ENCODE measurements at places on chromosomes 1 and 21.

DNA sequence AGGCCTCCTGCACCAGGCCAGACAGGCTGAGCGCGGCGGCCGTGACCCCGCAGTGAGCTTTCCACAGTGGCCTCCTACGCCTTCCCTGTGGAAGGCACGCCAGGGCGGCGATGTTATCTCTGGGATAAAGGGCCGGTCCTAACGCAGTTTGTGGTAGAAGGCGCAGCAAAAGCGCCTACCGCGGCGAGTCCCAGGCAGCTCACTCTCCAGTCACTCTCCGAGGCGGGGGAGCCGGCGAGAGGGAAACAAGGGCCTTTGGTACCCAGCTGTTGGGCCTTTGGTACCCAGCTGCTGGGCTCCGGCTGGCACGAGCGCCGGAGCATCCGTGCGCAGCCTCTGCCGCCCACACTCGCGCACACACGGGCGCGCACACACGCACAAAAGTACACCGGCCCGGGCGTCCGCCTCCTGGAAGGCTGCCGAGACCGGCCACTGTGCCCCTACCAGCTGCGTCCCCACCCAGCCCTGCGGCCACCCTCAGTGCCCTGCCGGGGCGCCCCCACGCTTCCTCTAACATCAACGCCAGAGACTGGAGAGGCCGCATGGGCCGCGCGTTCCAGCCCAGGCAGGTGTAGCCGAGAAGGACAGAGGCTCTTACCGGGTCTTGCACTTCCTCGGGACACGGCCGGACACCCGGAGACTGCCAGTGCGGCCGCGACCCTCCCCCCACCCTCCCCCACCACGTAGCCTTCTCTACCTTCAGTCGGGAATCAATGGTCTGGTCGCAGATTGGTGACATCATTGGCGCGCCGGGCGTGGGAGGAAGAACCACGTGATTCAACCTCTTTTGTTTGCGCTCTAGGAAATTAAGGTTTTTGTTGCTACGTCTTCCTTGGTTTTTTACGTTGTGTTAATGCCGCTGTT lies 19.5 kb upstream of the ADAR start:
- peak; percentile 92 for DNase-seq

DNA sequence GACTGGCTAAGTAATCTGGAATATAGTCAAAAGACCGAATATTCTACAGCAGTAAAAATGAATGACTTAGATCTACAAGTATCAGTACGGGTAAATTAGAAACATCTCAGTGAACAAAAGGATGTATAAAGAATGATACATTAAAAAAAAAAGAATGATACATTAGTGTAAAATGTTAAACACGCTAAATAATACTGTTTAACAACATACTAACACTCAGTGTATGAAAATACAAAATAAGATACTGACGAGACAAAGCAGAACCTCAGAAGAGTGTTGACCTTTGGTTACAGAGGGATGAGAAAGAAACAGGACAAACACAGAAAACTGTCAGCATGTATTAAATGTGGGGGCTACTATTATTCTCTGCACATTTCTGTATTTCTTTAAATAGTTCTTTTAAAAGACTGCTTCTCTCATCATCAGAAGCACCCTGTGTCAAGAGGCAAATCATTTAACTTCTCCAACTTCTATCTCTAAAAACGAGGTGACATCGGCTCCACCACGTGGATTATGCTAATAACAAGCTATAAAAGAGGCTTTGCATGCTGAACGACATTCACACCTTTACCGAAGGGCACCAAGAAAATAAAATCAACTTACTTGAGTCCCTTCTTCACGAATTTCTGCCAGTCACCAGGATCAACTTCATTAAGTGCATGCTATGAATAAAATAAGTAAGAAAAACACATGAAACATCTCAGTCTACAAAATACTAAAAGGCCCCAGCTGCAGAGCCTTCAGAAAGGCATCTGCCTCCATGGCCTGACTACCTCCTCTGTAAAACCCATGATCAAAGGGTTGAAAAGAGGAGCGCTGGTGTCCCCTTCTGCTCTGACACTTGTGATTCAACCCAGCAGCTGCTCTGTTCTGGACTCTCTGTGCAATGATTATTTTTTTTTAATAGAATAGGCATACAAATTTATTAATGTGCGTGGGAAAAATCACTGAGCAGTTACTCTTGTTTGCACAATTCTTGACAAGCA lies 42.5 kb downstream of the MRAP start:
- no peak for DNase-seq

DNA sequence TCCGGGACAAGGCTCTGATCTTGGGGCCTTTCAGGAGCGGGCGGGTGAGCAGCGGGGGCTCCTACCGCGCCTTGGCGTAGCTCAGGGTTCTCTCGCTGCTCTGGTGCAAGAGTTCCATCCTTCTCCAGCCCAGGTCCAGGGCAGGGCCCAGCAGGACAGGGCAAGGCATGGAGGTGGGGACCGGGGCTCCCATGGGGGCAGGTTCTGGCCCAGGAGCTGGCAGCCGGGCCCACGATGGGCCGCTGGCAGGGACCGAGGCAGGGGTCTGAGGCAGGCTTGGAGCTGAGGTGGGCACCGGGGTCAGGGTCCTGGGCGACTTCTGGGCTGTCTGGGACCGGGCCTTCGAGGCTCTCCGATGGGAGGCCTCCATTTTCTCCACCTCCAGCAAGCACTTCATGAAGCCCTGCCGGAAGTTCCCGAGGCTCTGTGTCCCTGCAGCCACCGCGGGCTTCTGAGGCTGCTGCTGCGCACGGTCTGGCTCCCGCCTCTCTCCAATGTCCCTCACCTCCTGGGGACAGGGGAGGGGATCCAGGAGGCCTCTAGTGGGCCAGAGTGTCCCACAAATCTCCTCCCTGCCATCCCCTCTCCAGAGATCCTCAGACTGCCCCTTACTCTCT lies 27.6 kb downstream of the SPATA21 start:
- DNase-seq, result no peak

GRCh38 chr1:7469255-7469938 lies 301.7 kb upstream of the VAMP3 start:
- no peak for DNase-seq

DNA sequence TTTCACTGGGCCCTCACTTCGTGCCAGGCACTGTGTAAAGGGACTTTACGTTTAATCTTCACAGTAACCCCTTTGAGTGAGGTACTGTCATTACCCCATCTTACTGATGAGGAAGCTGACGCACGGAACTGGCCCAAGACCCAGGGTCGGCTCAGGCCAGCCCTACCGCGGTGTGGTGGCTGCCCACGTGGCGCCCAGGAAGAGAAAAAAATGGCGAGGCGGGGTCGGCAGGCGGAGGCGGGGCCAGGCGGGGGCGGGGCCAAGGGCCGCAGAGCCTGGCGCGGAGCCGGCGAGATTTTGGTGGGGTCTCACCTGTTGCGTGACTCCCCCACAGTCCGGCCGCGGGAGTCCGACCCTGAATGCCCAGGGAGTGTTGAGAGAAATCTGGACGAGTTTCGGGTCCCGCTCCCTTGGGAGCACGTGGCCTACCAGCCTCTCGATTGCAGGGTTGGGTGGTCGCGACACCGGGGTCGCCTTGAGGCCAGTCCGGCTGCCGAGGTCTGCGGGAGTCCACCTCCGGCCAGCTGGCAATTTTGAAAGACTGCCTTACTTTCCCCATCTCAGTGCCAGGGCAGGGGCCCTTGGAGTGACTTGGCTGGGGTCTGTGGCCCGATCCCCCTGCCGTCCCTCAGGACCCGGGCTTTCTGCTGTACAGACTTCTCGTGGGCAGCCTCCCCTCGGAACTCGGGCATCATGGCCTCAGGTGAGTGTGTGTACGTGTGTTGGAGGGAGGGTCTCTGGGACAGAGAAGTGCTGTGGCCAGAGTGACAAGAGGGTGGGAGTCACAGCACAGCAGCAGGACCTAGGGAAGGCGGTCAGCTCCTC lies at the start of the genes AMPD2 and GNAT2:
Gene AMPD2, plus strand, starts transcription at position 262 of the 825 bp plus-strand sequence. CDS start 1,339 bp downstream, outside the sequence.
Gene GNAT2, minus strand, starts transcription at position 41 of the 825 bp plus-strand sequence. CDS start 6,746 bp downstream, outside the sequence.
- peak; percentile 80 for DNase-seq

- peak; percentile 80 for DNase-seq
Measured at GRCh38 chr1:96966536-96967138, 245.1 kb downstream of the PTBP2 start.

DNA sequence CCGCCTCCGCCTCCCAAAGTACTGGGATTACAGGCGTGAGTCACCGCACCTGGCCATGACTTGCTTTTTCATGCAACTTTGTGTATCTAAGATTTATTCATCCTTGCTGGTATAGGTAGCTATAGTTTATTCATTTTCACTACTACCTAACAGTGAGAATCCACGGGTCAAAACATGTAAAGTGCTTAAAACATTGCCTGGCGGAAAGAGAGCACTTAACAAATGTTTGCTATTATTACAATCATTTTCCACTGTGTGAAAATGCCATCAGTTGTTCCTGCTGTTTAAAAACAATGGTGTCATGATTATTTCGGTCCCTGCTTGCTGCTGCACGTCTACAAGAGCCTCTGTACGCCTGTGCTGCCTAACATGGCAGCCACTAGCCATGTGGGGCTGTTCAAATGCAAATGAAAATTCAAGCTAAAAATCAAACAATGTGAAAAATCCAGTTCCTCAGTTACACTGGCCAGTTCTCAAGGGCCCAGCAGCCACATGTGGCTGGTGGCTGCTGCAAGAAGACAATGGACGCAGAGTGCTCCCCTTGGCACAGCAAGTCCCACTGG lies 65.1 kb downstream of the CLSTN1 start:
- DNase-seq, result no peak

DNA sequence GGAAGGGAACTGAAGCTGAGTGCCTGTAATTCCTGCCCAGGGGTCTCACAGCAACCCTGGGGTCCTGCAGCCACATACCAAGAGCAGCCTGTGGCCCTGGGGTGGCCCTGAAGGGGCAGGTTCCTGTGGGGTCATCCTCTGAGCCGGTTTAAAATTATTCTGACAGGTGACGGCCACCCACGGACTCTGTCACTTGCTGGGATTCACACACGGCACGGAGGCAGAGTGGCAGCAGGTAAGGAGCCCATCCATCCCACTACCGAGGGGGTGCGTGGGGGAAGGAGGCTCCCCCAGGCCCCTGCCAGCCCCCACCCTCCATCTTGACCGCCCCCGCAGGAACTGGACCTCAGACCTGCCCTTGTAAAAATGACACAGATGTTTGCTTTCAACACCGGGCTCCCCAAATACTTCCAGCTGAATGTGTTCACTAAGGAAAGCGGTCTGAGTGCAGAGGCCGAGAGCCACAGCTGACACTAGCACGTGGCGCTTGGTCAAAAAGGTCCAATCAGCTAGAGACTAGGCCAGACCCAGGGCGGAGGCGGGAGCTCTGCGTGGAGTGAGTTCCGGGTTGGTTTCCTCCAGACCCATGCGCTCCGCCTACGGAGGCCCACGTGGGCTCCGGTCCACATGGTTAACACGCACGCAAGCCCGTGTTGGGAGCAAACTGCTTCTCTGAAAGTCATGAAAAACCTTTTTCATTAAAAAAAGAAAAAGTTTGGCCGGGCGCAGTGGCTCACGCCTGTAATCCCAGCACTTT lies 10.0 kb downstream of the YBEY start:
- no peak for DNase-seq

DNA sequence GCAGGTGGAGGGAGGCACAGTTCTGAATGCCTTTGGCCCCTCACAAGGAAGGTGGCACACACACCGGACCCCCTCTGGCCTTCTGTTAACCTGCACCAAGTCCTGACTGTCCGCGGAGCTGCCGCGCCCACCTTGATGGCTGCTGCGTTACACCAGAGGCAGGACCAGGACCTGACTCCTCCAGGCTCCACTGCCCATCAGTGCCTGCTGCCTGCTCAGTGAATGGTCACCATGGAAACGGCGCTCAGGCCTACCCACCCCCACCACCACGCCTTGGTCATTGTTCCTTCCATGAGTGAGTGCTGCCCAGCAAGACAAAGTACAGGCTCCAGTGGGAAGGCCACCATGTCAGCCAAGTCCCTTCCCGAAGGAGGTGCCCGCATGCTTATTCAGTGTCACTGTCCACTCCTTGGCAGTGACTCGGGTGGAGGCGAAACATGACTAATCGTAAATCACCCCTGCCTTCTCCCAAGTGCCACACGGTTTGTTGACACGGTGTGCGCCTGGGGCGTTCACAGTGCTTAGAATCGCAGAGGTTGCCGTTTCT lies 57.3 kb downstream of the SLC37A1 start:
- DNase-seq, result peak; percentile 75

GRCh38 chr1:155919801-155920200 lies 8.7 kb upstream of the RIT1 start:
- no peak for DNase-seq

DNA sequence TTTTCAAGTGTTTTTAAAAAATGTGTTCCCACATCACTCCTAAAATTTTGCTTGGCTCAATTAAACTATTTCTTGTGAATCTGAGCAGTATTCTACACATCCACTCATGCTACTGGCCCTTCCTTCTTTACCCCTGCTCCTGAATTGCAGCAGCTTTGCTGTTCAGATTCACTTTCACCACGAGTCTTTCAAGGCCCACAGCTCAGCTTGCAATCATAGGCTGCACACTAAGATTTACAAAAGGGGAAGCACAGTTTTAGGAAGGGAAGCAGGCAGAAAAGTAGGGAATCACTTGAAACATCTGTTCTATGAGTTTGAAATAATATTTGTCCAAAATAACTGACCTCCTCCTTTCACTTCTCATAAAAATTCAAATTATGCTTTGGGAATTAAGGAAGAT lies 70.9 kb upstream of the EDEM3 start:
- no peak for DNase-seq

- no peak for DNase-seq
Measured at GRCh38 chr21:31837618-31838390, 35.0 kb upstream of the HUNK start.

- peak; percentile 27 for DNase-seq
Measured at GRCh38 chr1:81662913-81663526, 137.7 kb upstream of the ADGRL2 start.

DNA sequence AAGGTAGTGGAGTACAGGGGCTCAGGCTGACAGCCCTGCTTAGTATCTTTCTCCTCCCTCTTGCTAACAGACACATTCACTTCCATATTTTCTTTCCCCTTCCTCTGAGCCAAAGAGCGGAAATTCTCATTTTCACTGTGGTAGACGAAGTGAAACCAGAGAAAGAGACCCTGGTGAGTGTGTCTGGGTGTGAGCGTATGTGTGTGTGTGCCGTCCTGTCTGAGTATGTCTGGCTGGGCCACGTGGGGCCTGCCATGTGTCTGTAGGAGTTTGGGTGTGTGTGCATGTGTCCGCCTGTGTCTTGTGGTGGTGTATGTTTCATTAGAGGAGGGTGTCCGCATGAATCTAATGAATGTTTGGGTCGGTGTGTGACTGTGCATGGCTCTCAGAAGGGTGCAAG lies 1.7 kb downstream of the COL8A2 start:
- no peak for DNase-seq

DNA sequence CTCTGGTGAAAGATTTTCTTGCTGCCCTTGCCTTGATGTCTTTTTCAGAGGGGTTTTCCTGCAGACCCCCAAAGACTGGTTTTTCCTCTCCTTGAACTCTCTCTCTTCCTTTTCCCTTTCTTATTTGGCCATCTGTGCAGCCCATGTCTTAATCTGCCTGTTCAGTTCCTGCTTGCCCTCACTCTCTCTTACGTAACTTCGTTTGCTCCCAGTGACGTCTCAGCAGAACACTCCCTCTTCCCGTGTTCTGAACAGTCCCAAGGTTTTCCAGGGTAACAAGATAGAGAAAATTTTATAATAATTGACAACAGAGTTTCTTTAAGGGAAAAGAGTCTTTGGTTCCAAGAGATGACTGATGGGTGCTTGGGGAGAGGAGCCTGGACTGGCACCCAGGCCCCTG lies 109.1 kb upstream of the LMO4 start:
- DNase-seq, result no peak

- DNase-seq, result peak; percentile 30
Measured at GRCh38 chr1:111833334-111833733, 77.6 kb downstream of the DDX20 start.

- DNase-seq, result peak; percentile 23
Measured at GRCh38 chr1:207499573-207499972, 3.6 kb downstream of the CR1 start.
